Stimulated activated CD8-positive, alpha-beta memory T cell treated with anti-CD3 and anti-CD28 coated beads, Interleukin-12 subunit alpha, Interleukin-12 subunit beta, amount 100 ng/mL, for 1 hour (primary cell): ENCODE measurements at places on chromosomes 2 and 18.

DNA sequence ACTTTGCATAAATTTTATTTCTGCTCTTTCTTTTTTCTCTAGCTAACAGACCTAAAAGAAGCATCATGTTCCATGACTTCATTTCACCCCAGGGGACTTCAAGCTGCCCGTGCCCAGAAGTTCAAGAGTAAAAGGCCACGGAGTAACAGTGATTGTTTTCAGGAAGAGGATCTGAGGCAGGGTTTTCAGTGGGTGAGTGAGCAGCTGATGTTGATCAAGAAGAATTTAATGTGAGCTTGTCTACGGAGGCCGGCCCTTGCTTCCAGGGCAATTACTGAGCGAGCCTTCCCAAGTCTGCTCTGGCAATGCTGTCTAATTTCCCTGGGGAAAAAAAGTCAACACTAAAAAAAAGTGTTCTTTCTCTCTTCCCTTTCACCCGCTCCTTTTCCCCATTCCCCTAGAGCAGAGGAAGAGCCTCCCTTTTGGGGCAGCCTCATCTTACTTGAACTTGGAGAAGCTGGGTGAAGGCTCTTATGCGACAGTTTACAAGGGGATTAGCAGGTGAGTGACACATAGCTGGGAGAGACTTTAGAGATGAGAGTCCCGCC, 1.2 kb downstream of the CDK15 start:
- DNase-seq = no peak

- no peak for DNase-seq
Observed at GRCh38 chr18:12497296-12497695, 89.6 kb downstream of the PRELID3A start.

DNA sequence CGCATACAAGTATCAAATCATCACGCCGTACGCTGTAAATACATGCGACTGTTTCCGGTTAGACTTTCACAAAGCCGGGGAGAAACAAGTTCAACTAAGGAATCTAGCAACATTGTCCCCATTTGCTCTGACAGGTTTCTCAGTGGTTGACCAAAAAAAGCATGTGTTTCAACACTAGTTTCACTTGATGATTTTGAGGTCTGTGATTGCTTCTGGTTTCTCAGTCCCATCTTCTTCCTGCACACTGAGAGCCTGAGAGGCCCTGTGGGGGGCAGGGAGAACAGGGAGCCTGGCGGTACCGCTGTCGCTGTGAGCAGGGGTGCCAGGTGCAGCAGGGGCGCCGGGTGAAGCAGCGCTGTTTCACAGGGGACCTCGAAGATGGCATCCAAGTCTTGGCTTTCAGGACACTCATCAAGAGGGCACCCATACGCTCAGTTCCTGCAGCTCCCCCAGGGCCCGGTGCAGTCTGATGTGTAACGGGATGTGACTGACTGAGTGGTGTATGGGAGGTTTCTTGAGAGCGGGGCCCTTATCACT, 270.9 kb downstream of the TWIST2 start:
- no peak for DNase-seq

GRCh38 chr2:14843507-14844204, 211.1 kb downstream of the LRATD1 start:
- DNase-seq = no peak

- no peak for DNase-seq
Observed at GRCh38 chr2:239605976-239606375, 205.2 kb upstream of the HDAC4 start.

DNA sequence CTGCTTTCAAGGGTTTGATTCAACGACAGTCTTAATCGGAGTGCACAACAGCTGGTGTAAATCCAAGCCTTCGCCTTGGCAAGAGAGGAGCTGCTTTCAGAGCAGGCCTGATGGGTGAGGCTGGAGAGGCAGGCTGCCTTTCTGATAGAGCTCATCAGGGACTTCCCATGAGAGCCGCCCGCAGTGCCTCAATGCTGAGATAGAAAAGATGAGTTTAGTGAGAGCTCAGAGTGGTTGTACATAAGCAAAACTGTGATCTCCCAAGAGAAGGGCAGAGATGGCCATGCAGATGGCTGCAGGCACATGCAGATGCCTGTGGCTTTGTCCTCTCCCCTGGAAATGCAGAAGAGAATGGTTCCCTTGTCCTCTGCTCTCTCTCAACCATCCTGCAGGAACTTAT, 122.1 kb downstream of the ARL4C start:
- no peak for DNase-seq

- DNase-seq = no peak
Observed at GRCh38 chr2:174343343-174343622, 8.5 kb downstream of the SP9 start.

- DNase-seq = no peak
Observed at GRCh38 chr2:216830346-216830745, 29.5 kb downstream of the TNP1 start.

DNA sequence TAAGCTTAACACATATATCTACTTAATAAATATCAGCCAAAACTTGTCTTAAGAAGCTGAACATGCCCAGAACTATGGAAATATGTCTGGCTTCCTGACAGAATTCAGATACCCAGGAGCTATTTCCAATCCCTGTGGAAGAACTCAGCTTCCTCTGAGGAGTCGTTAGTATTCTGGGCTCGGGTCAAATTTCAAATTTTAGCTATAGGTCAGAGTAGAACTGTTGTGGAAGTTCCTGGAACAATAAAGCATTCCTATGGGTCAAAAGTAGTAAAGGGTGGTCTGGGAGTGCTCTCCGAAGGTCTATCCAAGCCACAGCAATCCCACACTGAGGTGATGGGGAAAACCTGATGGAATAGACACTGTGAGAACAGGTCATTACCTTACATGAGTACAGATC, 342.7 kb upstream of the CHST9 start:
- no peak for DNase-seq

DNA sequence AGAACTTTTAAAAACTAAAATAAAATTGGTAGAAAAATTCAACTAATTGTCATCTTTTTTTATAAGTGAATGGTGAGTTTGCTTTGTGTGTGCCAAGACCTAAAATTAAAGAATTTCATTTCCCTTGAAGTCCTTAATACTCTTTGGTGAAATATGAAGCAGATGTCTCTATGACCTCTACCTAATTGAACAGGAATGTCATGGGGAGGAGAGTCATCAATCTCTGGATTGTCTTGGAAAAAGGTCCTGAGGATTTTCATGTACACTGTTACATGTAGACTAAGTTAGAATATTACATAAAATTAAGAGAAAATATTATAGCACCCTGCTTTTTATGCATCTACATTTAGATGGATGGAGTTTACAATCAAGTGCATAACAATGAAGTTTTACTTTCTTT, 177.9 kb upstream of the LRP1B start:
- DNase-seq = no peak

DNA sequence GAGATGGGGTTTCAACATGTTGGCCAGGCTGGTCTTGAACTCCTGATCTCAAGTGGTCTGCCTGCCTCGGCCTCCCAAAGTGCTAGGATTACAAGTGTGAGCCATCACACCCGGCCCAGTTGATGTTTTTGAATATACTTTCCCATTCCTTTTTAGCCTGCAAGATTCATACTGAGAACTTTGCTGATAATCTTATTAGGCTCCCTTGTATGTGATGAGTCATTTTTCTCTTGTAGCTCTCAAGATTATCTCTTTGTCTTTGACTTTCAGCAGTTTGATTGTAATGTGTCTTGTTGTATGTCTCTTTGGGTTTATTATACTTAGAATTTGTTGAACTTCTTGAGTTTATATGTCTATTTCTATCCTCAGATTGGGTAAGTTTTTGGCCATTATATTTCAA, 81.4 kb downstream of the OTX1 start:
- DNase-seq = no peak

DNA sequence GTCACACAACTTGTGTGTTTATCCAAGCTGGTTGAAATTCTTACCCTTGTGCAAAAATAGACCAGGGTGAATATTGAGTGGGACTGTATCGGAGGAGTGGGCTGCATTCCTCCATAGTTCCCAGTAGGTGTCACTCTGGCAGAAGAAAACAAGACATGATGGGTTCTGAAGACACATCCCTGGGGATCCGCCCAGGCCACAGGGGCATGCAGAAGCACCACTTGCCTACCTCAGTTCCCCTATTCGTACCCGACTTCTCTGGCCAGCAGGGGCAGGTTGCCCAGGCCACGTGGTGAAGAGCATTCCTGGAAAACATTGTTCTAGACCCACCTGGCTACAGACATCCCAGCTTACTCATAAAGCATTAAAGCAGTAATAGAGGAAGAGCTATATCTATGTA, 168.2 kb downstream of the FAM210A start:
- no peak for DNase-seq

DNA sequence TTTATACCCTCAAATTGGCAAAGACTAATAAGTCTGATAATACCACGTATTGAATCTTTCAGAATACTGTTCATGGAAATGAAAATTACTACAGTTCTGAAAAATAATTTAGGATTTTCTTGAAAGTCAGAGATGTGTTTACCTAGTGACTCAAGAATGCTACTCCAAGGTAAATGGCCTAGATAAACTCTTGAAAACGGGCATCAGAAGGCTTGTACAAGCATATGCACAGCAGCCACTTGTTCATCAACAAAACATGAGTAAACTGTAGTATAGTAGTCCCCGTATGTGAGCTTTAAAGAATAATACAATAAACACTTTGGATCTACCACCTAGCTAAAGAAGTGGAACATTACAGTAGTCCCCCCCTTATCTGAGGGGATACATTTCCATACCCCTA, 157.5 kb downstream of the THADA start:
- DNase-seq = no peak

DNA sequence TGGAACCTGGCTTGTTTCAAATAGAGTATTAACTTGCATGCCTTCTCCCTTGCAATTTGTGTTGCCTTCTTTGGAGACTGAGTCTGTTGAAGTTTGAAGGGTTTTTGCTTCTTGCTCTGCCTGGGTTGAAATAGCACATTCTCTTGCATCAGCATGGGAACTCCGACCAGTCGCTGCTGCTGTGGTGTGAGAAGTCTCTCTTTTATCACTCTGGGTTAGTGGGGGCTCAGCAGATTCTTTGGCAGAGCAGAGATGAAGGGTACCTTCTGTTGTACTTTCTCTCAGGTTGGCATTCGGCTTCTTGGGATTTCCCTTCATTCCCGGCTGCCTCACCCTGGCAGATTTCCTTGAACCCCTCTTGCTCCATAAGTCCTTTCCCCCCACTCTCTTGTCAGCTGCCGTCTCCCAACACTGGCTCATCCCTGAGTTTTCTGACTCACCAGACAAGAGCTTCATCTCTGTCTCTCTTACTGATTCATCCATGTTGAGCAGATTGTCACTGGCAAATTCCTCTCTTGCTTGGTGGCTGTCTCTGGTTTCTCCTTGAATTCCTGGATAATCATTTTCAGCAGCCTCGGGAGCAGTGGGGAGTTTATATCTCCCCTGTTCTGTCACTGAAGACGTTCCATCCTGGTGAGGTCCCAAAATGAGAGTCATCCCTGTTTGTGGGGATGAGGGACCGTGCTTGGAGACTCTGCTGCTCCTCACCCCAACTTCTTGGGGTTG, 49.9 kb downstream of the ALPK2 start:
- DNase-seq = no peak

GRCh38 chr2:62657783-62658182, 47.7 kb upstream of the EHBP1 start:
- DNase-seq = no peak

- DNase-seq = no peak
Observed at GRCh38 chr2:105540642-105541041, 141.8 kb upstream of the FHL2 start.

DNA sequence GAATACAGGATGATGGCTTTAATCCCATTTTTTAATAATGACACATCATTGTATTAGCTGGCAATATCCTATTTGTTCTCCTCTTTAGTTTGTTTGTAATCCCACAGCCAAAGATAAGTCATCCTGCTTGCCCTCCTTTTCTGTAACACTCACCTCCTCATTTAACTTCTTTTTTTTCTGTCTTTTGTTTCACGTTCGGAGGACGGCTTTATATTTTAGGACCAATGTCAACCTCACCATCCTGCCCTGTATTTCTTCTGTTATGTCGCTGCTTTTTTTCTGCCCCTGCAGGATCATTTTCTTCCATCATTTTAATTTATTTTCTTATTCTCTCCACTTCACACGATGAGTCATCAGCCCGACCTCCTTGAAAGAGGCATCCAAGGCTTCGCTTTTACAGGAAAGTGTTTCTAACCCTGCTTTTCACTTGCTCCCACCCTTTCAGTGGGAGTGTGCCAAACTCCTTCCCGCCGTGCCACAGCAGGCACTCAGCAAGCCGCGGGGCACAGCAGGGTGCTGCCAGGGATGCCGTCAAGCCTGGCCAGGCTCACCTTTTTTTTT, 11.4 kb downstream of the RAB31 start:
- DNase-seq = no peak

DNA sequence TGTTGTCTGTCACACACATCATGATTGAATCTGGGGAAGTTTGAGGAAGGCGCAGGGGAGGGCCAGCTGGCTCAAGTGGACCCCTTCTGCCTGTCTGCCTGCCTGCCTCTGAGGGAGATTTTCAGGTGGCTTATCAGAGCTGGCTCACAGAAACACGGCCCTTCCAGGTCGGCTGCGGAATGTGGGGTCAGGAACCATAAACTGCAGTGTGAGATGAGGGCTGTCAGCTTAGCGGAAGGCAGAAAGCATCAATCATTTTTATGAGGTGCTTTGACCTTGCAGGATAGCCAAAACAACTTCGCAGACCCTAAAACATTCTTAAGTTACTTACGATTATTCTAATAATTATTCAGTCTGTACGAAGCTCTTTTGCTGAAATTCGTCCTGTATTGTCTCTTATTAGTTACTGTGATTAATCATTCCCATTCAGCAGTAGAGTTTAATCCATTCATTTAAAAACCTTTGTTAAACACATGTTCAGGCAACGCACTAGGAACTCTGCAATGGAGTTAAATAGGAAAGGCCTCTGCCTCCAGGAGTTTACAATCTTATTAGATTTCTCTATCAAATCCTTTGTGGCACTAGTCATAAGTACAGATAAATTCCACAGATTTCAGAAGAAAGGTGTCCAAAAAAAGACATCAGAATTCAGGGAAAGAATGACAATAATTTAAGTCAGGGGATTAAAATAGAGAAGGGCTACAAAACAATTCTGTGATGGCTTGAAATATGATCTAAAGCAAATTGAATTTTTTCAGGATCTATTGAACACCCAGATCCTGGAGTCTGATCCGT, 371.6 kb downstream of the HRH4 start:
- no peak for DNase-seq

DNA sequence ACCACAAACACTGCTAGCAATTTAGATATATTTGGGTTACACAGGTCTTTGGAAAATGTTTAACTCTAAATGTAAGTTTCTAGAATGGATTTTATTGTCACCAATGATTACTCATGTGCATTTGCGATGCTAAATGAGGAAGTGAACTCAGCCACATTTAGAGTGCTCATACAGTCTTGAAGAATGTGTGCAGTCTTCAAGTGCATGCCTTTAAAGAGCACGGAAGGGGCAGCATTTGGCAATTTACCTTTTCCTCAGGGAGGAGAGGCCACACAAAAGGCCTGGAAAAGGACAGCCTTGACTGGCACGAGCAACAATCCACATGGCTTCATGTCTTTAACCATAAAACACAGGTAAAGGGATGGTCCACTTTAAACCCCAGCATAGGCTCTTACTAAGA, 78.5 kb upstream of the STK17B start:
- no peak for DNase-seq
